D341Med (cell line): ENCODE measurements at places on chromosomes 13 and 19.

GRCh38 chr13:60164234-60164889, 634 bp upstream of the DIAPH3 start:
- no peak for DNase-seq

DNA sequence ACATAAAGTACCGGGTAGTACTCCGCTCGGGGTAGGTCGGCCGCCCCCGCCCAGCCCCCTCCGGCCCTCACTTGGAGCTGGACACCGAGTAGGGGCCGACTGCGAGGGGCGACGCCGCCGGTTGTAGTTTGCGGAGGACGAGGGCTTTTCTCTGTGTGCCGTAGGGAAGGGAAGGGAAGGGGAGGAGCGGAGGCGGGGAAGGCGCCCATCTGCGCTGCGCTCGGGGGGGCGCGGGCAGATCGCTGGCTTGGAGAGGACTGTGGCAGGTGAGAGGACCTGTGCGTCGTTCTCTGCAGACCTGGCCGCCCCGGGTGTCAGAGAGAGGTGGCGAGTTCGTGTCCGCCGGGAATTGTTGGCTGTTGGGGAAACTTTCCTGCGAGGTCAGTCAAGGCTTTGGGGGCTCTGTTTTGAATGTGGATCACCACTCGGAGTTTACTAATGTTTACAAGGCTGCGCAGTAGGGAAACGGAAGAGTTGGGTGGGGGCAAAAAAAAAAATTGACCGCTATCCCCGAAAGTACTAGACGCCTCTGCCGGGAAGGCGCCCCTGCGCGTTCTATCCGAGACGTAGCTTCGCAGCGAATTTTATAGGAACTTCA, 1.4 kb downstream of the ING1 start:
- DNase-seq, result no peak

DNA sequence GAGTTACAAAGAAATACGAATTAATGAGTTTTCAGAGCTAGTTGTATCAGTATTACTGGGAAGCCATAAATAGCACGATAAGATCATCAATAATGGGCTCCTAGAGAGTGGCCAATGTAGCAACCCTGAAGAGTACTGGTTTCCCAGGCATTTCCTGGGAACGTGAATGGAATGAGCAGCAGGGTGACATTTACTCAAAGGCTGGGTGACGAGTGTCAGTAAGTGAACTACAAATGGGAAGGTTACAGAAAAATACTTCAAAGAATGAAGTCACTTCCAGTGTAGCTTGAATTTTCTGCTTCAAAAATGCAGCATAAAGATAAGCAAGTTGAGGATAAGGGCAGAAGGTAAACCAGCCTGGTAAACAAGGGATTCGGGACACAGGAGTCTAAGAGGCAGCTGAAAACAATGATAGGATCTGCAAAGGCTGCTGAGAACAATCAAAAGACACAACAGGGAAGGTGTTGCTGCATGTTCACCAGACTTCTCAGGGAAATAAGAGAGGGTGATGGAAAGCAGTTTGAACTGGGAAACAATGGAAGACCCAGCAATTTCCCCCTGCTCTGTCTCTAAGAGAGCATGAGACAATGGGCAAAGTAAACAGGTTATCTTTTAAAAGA, 48.6 kb upstream of the POSTN start:
- no peak for DNase-seq

GRCh38 chr13:90395348-90395747, 952.1 kb upstream of the MIR17HG start:
- DNase-seq, result no peak

DNA sequence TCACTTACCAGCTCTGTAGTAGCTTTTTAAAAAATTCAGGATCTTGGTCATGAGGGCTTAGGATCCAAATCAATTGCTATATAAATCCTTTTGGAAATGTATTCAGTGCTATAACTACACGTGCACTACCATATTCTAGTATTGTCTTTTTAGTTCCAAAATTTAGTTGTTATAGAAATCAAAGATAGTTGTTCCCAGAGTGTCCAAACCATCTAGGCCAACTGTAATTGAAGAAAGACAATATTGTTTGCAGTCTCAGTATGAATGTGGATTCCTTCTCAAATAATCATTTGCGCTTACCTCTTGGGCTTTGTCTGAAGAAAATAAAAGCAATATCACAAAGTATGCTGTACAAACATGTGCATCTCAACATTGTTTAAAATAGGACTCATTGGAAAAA, 184.1 kb upstream of the EDNRB start:
- no peak for DNase-seq

DNA sequence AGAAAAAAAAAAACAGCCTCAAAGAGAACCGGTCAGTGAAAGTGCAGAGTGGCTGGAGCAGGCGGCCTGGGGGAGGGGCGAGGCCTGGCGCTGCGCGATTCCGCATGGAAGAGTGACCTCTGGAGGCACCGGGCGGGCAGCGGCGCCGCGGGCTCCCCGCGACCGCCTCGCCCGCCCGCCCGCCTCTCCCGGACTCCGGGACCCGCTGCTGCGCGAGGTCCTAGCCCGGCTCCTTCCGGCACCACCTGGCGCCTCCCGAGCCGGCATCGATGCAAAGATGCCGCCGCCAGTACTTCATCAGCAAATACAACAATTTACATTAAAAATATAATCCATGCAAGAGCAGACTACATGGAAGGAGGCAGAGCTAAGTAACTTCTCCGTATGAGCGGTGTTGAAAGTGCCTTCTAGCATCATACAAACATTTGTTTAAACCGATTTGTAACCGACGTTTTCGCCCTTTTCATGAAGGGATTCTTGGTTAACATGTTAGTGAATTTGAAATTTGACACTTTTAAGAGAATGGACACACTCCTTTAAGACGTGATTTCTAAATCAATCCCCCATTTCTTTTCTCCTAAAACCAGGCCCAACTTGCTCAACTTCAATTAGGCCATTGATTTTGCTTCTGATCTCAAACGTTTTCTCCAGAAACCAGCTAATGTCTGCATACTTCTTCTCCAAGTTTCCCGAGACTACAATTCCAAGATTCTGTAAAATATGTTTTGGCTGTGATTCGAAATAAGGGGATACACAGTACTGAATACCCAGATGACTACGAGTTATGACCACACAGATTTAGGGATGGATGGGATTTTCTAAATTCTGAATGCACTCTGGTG, 2.1 kb downstream of the EFNB2 start:
- peak; percentile 62 for DNase-seq

DNA sequence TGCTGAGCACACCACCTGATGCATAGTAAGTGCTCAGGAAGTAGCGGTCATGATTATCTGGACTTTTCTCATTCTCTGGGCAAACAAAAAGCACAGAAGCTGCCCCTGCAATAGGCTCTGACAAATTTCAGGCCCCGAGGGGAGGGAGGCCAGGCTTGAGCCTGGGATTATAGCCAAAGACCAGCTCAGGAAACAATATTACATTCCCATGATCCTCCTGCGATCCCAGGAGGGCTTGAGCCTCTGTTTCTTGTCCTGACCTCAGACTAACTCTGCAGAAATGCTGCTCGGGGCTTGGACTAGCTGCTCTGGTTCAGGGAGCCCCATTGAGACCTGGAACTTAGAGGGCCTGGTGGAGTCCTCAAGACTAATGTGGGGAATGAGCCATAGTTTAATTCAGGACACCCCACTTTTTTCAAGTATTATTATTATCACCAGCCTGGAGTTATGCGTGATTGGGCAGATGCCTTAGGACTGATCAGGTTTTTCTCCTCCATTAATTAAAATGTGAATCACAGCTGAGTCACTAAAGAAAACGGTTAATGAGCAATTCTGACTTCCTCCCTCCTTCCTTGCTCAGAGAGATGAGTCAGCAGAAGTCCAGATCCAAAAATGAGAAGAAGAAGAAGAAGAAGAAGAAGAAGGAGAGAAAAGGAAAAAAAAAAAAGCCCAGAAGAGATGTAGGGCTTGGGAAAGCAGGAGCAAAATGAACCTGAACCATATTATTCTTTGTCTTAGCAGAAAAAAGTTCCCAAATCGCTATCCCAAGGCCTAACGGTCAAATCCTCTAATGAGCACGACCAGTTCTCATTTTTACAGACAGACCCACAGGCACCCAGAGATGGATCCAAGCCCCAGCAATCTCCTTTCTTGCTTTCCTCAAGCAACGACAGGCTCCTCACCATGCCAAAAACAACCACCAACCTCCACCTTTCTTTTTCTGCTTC, 107.2 kb downstream of the CACNA1A start:
- DNase-seq, result no peak

- no peak for DNase-seq
Observed at GRCh38 chr13:67650471-67650870, 420.3 kb upstream of the PCDH9 start.

- no peak for DNase-seq
Observed at GRCh38 chr13:112905619-112905989, 63.4 kb upstream of the MCF2L start.
